ENCODE measurements at places on chromosomes 5 and 9. TPM values are rescaled to one million over a fixed set of nuclear protein-coding genes. Genes with fewer than 3 reads are reported as not detected.

DNA sequence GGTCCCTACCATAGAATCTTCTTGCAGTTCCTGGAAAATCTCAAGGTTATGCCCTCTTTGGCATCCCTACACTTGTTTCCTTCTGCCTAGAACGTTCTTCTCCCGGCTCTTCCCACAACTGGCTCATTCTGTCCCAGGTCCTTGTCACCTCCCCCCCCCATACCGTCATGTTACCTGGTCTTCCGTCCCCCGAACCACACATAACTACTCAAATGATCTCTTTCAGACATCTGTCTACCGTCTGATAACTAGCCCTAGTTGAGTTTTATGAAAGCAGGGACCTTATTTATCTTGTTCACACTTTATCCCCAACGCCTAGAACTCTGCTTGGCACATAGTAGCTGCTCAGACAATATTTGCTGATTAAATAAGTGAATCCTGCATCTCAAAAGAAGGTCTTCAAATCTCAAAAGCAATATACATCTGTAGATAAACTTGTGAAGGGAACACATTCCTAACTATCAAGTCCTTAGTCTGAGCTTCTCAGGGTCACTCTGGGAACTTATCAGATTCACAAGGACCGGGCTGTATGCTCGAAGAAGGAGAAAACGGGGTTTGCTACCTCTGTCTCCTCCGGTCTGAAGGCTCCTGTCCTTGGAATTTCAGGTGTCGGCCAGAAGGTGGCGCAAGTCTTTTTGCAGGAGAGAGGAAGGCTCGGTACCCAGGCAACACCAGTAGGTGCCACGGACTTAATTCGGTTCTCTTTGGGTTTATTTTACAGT, 30.0 kb downstream of the LCP2 start:
- no peak for DNase-seq

- no peak for DNase-seq
Observed at GRCh38 chr5:141908796-141909195, 14.9 kb upstream of the DELE1 start.

- DNase-seq, result no peak
Observed at GRCh38 chr5:134432174-134432573, 20.5 kb upstream of the CDKN2AIPNL start.

DNA sequence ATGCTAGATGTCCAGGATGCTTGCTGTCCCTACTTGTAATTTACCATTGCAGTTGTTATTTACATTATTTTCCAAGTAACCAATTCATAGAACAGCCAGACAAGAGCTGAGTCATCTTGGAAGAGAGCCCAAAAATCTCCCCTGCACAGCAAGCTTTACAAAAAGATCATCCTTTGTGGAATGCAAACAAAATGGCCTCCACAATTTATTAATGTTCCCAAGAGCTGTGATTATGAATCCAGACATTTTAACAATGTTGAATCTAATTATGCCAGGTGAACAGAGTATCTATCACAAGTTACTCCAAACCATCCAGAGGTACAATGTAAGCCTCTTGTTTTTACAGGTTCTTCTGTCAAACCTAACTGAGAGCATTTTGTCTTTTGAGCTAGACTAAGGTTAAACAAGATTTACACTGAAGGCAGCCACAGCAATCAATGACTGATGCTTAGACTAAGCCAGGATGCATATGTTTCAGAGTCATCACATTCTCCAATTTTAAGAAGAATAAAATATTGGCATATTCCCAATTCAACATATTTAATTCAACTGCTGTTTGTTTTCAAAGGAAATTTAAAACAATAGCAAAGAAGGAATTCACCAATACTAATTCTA, 95.3 kb upstream of the SLC12A2 start:
- no peak for DNase-seq

DNA sequence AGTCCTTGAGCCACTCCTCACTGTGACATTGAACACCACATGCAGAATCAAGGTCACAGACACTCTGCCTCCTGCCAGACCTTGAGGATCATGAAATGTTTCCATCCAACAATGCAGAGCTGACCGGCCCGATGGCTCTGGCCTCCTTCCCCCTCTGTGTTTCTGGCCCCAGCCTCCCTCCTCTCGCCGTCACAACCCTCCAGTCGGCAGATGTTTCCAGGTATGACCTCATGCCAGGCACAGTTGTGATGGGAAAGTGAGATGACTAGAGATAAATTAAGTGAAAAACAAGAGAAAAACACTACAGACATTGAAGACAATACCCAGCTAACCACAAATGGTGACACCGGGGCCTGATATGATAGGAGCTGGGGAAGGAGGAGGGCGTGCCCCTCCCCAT, 9.8 kb downstream of the NTNG2 start:
- no peak for DNase-seq

The PCDHA5 gene
- total RNA-seq, result 0.76 TPM

The ASS1 gene
- total RNA-seq, result 108 TPM

DNA sequence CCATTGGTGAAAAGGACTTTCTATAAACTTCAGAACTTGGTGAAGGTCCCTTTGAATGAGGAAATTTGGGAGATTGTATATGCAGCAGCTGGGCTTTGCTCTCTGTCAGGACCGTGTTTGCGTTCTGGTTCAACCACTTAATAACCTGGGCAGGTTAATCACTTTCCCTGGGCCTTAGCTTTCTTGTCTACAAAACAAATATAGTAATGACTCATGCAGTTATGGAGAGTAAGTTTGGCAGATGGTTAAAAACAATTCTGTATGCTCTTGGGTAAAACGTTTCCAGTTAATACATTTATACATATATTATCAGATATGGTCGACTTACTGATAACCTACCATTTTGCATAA, 197.0 kb downstream of the ARHGEF28 start:
- no peak for DNase-seq

The IFNA13 gene
- not detected for total RNA-seq

The TAF11L10 gene
- not detected for total RNA-seq

Measured in H1 (cell line).